ENCODE measurements at places on chromosomes 12 and 14. TPM values are rescaled to one million over a fixed set of nuclear protein-coding genes. Genes with fewer than 3 reads are reported as not detected.

DNA sequence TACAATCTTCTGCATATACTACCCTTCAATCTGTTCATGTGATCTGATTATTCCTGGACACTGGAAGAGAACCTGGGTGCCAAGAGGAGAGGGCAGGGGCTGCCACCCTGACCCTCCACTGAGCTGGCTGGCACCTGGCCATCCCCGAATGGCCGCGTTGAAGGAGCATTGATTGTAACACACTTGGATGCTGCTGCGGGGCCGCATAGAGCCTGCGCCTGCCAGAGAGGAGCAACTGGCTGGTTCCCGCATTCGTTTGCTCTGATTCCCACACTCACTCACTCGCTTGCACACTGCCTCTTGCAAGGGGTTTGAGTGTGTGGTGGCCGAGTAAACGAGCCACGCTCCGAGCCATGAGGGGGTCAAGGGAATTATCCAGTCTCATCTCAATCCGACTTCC is 32.4 kb downstream of the PSEN1 start:
- no peak for DNase-seq

DNA sequence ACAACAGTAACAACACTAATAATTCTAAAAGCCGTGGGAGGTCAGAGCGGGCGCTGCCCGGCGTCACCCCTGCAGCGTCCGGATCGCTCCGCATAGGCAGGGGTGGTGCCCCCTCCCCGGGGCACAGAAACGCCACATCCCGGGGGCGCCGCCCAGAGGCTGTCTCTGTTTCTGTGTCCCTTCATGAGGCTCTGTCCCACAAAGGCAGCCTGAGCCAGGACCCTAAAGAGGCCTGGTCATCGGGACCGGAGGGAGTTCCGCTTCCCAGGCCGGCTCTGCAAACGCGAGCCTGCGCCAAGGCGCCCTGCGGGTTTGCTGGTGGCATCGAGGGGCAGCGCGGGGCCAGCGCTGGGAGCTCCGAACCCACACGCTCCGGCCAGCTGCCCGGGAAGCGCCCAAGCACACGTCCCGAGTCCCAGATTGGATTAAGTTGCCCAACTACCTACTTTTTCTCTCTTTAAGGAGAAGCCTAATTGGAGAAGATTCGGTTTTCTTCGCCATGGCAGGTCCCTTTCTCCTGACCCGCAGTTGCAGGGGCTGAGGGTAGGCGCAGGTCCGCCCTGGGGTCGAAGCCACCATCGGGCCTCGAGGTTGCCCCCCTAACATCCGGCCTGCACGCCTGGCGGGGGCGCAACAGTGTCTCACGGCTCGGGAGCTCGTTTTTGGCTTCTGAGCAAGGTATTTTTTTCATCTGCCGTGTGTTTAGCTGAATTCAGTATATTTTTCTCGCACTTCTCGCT is 421.7 kb downstream of the VRK1 start:
- no peak for DNase-seq

GRCh38 chr14:68619790-68620574 is 172.9 kb downstream of the ZFP36L1 start:
- DNase-seq: peak; percentile 10

- DNase-seq: no peak
Observed at GRCh38 chr14:100085462-100085861, 20.2 kb downstream of the EVL start.

DNA sequence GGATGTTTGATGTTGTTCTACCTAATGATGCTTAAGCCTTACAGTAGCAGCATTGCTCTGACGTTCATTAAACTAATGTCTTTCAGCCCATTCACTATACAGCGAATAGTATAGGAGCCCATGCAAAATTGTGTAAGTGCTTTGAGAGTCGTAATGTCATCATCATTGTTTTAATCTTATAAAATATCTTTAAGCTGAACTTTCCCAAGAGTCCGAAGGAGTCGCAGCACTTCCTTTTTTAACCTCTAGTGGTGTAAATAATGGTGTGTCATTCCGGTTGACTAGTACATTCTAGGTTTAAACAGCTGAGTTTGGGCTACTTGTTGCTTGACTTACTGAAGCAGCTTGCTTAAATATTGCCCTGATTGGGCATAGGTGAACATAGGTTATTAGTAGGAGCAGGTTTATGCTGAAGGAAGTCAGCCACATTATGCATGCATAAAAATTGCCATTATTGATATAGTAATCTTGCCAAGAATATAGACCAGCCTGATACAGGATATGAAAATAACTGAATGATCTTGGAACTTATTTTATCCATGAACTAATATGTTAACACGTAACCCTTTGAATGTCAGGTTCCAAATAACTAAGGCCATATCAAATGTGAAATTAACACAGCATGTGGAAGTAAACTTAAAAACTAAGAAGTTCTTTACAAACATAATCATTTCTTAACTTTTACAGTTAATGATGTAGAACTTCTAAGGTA is 2.6 kb downstream of the WNK1 start:
- no peak for DNase-seq

GRCh38 chr12:20508359-20508758 is 140.0 kb downstream of the PDE3A start:
- no peak for DNase-seq

RTN1 gene
- total RNA-seq: 44.5 TPM

SIX6 gene
- not detected for total RNA-seq

RGS6 gene
- total RNA-seq: 9.2 TPM

HAL gene
- 4.3 TPM for total RNA-seq

AICDA gene
- 0.96 TPM for total RNA-seq

APOF gene
- total RNA-seq: not detected
